ENCODE measurements at places on chromosomes 12 and 14.

DNA sequence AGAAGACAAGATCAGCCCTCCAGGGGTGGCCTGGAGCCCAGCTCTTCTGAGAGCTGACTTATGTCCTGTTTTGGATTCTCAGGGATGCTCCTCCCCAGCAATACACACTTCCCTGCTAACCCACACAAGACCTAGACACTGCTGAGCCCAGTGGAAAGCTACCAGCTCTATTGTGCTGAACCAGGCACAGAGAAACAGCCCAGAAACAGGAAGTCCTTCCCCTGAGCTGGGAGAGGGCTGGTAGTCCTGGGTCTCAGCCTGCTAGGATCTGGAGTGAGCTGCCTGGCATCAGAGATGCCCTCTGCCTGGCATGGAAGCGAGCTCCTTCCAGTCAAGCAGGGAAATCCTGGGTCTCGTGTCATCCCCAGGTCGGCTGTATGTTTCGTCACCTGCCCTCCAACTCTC, 1.2 kb upstream of the LAG3 start:
- peak; percentile 47 for DNase-seq

GRCh38 chr12:61993734-61994345, 266.4 kb upstream of the USP15 start:
- DNase-seq: no peak

DNA sequence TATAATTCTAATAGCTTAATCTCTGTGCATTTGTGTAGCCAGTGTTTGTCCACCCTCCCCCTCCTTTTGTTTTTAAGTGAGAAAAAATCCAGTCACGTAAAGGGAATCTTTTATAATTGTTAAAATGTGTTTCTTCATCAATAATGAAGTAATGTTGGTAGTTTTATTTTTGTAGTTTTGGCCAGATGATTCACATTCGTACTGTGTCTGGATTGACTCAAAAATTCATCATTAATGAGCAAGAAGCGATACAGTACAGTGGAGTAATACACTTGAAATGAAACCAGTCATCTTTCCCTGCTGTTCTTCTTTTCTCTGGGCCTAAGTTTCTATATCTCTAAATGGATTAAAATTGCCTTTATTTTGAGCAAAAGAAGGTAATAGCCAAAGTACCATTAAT, 86.5 kb downstream of the SRGAP1 start:
- no peak for DNase-seq

DNA sequence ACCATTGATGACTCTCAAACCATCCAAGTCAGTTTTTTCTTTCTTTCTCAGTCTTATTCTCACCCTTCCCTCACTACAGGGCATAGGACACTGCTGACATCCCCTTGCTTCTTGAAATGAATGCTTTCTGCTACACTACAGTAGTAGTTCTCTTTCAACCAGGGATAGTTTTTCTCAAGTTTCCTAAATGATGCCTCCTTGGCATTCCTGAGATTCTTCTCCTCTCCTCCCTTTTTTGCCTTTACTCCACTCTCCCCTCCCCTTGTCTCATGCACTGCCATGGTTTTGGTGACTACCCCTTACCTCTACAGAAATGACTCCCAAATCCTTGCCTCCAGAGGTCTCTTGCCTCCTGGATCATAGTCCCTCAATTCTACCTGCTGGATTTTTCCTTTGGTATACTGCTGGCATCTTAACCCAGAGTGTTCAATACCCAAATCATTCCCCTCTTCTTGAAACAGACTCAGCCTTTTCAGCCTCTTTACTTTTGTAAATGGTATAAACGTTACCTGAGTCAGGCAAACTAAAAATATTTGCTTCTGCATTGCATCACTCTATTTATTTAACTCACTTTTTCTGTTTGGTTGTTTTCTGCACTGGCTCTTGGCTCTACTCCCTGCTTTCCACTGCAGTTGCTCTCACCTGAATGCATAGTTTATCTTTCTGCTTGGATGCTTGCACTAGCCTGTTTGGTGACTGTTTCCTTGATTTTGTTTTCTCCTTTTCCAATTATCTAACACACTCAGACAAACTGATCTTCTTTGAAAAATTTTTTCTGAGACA, 211.6 kb upstream of the IGF1 start:
- no peak for DNase-seq

DNA sequence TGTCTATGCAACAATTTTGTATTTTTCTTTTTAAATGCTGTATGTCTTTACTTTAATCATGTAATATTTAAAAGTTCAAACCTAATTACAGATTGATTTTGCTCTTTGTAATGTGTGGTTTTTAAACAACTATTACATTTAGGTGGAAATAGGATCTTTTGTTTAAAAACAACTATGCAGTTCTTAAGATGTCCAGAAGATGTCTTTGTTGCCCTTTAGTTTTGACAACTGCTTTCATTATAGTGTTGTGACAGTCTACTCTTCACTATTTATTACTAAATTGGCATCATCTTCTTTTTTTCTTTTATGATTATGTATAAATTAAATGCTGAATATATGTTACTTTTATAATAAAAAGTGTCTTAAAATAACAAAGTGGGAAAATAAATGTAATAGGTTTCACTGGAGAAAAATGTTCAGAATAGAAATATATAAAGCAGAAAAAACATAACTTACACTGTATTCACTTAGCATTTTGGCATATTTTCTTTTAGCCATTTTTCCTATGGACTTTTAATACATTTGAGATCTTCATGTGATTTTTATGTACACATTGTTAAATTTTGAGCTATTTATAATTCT, 27.1 kb upstream of the PCNX4 start:
- DNase-seq: no peak

DNA sequence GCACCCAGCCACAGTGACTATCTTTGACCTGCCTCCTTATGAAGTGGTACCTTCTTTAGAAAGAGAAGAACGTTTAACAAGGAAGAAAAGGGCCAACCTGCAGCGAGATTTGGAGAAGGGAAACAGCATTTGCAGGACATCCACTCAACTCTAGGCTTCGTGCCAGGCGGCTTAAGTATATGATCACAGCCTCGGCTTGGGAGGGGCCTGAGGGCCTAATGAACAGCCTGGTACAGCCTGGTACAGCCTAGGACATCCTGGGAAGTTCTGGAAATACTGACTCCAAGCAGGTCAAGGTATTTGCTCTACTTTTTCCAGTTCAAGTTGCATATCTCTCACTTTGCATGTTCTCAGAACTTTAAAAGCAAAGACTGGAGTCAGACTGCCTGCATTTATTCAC, 16.1 kb downstream of the HCAR2 start:
- DNase-seq: no peak

- DNase-seq: peak; percentile 29
These were observed 874 bp upstream of the YARS2 start for GRCh38 chr12:32756476-32757066.

- no peak for DNase-seq
These were observed 1987.2 kb upstream of the SEL1L start for GRCh38 chr14:83520837-83521236.

DNA sequence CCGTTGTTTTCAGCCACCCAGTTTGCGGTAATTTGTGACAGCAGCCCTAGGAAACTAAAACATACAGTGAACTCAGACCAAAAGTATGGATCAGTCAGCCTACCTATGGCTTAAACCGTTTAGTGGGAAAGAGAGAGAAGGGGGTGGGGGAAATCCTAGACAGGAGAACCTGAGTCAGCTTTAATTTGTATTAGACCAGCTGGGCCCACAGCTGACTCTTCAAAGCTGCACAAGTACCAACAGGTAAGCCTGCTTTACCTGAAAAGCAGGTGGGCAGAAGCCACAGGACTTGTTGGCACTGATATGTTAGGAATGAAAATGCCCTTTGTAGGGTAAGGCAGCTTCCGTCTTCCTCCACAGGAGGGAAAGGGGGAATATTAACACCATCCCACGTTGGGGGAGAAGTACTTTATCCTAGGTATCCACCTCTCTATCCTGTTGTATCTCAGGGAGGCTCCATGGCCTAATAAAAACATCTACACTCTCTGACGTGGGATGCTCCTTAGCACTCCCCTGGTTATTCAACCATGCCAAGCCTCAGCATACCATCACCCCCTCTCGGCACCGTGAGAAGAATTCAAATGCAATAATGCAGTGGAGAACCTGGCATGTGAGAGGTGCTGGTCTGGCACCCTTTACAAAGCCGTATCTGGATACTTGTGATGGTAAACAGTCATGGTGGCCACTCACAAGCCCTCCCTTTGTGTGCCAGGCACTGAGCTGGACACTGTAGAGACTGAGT, 70.3 kb downstream of the STON2 start:
- no peak for DNase-seq

- DNase-seq: no peak
These were observed 10.6 kb downstream of the BMP4 start for GRCh38 chr14:53946071-53946403.

DNA sequence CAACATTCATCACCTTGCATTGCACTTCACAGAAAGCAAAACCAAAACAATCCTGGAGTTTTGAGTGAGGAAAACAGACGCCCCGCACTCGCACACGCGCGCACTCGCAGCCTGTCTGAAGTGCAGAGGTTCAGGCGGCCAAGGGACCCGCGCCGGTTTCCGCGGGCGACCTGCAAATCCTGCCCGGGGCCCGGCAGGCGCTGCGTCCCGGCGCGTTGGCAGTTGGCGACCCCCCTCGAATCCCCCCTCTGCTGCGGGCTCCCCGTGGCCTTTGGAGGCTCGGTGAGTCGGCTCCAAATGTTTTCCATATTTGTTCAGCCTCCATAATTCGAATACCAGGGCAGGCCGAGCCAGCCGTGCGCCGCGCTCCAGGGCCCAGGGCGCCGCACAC, at the start of gene SSPN:
Gene SSPN, plus strand, starts transcription at position 324 of the 391 bp plus-strand sequence. CDS start 100 bp downstream, outside the sequence.
- peak; percentile 86 for DNase-seq

- DNase-seq: peak; percentile 15
These were observed 404 bp upstream of the CCDC91 start for GRCh38 chr12:28189784-28190320.

DNA sequence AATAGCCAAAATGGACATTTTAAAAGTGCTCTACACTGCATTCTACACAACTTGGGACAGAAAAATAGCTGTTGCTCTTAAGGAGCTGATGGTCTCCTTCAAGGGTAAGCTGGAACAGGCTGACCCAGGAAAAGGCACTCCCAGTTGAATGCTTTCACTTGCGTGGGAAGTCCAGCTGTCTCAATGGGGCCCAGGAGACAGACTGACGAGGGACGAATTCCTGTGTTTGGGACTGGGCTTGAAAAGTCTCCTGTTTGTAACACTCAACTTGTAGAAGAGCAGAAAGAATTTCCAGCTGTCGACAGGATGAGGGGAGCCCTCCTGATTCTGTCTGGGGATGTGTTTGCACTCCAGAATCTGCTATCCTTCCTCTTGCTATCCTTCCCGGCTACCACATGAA, 180.8 kb downstream of the ZFP36L1 start:
- DNase-seq: peak; percentile 50

- DNase-seq: no peak
These were observed 33.5 kb downstream of the UNC79 start for GRCh38 chr14:93464271-93464670.

DNA sequence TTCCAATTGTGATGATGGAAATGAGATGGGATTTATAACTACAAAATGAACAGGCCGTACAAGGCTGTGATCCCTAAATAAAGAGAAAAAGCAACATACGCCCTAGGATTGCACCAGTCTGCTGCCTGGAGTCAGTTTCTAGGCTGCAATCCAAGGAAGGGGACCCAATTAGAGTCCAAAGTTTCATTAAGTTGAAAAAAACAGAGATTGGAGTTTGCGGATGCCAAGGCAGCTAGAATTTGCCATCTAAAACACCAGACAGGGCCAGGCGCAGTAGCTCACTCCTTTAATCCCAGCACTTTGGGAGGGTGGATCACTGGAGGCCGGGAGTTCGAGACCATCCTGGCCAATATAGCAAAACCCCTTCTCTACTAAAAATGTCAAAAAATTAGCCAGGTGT, 661.0 kb downstream of the RPS29 start:
- no peak for DNase-seq

DNA sequence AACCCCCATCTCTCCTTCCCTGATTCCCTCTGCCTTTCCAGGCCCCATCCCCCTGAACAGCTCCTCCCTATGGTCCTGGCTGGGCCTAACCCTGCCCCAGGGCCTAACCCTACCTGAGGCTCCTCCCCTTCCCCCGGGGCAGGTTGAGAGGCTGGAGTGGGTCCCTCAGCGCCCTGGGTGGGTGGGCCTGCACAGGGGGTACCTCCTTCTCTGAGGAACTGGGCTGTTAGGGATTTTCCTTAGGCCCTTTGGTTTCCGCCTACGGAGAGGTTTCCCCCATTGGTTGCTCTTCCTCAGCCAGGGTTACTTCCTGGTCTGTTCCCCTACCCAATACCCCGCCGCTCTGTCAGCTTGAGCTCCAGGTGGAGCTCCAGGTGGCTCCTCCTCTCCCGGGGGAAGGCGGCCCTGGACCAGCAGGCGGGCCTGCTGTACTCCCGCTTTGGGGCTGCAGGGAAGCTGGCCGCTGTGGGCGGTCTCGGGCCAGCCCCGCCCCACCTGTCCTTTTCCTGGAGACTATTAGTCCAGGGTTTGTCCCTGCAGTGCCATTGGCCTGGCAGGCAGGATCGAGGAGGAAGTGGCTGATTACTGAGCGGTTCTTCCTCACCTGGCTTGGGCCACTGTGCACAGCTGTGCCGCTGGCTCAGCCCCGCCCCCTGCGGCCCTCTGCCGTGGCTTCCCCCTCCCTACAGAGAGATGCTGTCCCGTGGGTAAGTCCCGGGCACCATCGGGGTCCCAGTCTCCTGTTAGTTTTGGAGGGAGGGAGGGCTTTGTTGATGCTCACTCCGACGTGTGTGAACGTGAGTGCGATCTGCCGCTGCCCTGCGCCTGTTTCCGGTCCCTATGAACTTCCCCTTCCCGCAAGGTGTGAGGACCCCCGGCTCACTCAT, 2.5 kb downstream of the C12orf57 start:
- DNase-seq: peak; percentile 70

DNA sequence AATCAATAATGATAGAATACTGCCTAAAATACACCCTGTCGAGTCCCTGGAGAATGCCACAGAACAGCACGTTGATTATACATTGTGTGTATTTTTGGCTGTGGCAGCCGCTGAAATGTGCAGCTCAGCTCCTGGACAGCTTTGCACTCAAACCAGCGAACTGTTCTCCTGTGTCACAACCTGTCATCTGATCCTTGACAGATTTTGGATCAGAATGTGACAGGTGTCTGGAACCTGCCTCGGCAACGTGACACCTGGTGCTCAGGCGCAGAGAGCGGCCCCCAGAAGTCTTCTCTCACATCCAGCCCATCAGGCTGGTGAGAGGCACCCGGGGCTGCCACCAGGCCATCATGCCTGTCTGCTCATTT, 19.3 kb downstream of the MVK start:
- no peak for DNase-seq

- DNase-seq: no peak
These were observed 82.5 kb upstream of the FICD start for GRCh38 chr12:108432423-108433121.

GRCh38 chr14:37051680-37052079, 120.7 kb downstream of the SLC25A21 start:
- no peak for DNase-seq

- DNase-seq: no peak
These were observed 63.0 kb downstream of the GNS start for GRCh38 chr12:64696080-64696741.

GRCh38 chr12:101859664-101860607, 17.4 kb upstream of the DRAM1 start:
- no peak for DNase-seq

DNA sequence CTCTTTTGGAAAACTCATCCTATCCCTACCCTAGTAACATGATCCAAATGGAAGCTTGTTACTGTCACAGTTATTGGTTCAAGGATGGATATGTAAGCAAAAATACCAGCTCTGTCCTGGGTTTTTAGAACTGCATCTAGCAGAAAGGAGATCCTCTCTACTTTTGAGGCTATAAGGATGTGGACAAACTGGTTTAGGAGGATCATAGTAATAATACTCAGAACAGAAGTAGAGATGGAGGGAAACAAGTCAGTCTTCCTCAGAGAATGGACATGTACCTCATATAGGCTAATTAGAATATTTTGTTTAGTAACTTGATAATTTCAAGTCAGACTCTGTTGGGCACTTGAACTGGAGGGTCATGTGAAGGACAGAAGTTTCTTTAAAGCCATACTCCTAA, 26.6 kb downstream of the FUT8 start:
- no peak for DNase-seq

Measured in testis (tissue), 5 donors.